ENCODE measurements at places on chromosomes 5 and 9.

DNA sequence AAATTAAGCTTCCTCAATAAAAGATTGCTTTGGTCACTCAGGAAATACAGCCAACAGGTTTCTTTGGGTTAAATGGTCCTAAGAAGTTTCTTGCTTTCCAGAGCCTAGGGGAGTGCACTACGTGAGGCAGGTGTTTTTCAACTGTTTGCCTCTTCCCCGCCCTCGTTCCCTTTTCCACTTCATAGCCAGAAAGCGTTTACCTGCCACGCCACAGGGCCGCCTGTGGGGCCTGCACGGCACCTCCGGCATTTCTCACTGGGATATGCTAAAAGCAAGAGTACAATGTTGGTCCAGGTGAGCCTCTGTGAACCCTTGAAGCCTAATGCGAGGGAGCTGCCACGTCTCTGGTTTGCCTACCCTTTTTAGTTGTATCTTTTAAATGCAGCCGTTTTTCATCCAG is 167.6 kb upstream of the OTULINL start:
- DNase-seq = no peak

DNA sequence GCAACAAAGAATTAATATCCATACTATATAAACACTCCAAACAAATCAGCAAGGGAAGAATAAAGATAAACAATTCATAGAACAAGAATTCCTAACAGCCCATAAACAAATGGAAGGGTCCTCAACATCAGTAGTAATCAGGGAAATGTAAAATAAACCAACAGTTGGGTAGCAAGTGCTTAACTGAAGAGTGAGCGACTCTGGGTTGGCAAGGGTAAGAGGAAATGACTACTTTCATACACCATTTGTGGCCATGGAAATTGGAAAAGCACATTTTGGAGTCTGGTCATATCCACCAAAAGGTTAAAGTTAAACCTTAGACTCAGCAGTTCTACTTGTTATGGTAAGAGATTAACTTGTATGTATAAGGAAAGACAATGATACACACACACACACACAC is 17.4 kb upstream of the RORB start:
- DNase-seq = no peak

DNA sequence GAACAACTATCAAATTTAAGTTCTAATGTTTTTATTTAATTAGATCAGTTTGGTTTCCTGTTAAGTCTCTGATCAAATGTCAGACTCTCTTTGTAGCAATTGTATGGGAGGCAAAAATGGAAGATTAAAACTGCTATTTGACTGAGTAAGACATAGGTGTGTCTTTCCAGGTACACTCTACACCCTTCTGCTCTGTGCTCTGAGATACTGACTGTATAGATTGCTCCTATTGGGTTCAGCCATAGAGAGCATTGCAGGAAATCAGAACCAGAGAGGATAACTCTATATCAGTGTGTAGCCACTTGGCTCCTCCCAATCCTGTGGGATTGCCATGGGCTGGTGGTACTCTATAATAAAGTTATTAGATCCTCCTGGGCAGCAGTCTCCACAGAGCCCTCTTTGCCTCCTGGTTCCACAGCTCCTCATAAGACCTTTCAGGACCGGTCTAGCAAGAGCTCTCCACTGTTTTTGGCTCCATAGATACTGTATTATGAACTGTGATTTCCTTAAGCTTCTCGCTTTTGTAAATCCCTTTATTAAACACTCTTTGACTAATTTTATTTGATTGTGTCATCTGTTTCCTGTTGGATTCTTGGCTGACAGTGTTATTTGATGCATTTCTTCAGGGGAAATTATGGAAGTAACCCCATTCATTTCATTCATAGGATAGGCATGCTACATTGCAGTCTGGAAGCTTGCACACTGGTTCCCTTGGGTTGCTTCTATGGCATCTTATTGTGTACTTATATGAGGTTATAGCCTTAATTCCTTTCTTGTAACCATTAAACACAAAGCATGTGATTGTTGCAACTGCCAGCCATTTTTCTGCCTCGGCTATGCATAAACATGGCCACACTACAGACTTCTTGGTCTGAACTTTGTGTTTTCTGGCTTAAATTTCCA is 115.6 kb downstream of the VCAN start:
- no peak for DNase-seq

- no peak for DNase-seq
These were observed 20.7 kb downstream of the GSN start for GRCh38 chr9:121288673-121289025.

- DNase-seq = no peak
These were observed 67.0 kb downstream of the CAST start for GRCh38 chr5:96729156-96729555.

- DNase-seq = no peak
These were observed 359.4 kb upstream of the RIOK2 start for GRCh38 chr5:97542469-97542868.

DNA sequence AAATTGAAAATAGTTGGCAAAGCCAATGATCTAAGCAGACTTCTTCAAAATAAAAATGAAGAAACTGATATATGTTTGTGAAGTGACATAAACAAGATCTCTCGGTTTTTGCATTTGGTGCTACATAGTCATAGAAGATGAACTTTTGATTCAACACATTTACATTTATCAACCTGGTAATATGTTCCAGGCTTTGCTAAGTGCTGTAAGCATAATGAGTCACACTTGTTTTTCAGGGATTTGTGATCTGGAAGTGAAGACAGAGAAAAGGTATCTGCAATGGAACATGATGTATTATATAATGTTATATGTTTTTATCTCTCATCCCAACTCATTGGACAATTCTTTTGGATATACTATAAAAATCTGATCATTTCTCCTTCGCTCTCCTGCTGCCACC is 801.4 kb downstream of the BRINP1 start:
- DNase-seq = no peak

DNA sequence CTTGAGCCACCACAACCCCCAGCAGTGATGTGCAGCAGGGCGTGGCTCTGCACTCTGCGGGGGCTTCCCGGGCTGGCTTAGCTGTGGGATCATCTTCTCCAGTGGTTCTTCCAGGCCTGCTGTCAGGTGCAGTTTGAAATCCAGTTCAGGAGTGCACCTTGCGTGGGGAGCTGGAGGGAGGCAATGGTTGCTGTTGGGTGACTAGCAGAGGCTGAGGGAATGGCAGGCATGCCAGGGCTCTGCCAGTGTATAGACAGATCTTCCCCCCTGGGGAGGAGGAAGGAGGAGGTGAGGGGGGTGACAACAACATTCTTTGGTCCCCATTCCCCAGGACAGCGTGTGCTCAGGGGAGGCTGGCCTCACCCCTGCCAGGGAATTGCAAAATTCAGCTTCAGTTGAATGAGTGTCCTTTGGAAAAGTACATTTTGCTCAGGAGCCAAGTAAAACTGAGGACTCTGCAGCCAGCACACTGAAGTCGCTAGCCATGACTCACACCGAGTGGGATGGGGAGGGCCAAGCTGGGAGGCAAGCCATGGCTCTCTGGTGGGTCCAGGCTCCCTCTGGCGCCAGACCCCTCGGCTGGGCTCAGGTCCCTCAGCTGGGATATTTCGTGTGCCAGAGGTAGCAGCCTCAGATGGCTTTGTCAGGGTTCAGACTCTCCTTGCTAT is 35.0 kb downstream of the ERGIC1 start:
- peak; percentile 67 for DNase-seq

Measured in putamen (tissue), 1 donor.